ENCODE measurements at places on chromosomes 3 and 15.

GRCh38 chr15:67403428-67404154, 117.3 kb upstream of the C15orf61 start:
- no peak for DNase-seq

DNA sequence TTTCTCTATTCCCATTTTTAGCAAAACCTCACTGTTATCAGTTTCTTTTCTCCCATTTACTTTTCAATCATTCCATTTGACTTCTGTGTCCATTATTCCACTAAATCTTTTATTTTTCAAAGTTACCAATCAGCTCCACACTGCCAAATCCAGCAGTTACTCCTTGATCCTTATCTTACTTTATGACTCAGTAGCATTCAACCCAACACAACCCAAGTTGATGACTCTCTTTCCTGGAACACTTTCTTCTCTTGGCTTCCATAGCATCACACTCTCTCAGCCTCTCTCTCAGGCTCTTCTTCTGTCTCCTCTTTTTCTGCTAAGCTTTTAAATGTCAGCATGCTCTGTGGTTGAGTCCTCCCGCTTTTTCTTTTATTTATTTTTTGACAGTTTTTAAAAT, 36.3 kb downstream of the RASGRP1 start:
- no peak for DNase-seq

GRCh38 chr3:150922611-150923010, 17.4 kb upstream of the MINDY4B start:
- no peak for DNase-seq

GRCh38 chr3:52028572-52028971, 27.8 kb downstream of the DUSP7 start:
- no peak for DNase-seq

GRCh38 chr3:107928084-107928445, 162.8 kb downstream of the CD47 start:
- no peak for DNase-seq

DNA sequence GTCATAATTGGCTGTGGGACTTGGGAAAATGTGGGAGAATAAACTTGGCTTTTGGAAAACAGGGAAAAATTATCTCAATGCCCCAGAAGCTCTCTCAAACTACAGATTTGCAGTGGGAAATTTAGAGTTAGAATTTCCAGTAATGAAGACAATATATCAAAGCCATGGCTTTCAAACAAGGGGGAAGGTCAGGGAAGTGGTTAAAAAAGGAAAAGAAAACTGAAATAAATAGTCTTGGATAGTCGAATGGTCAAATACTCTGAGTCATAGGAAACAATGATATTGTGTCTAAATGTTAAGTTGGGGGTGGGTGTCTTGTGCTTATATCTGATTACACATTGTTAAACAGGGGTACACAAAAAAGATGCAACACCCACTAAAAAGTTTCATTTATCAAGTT, 272.4 kb upstream of the COL8A1 start:
- DNase-seq: no peak

DNA sequence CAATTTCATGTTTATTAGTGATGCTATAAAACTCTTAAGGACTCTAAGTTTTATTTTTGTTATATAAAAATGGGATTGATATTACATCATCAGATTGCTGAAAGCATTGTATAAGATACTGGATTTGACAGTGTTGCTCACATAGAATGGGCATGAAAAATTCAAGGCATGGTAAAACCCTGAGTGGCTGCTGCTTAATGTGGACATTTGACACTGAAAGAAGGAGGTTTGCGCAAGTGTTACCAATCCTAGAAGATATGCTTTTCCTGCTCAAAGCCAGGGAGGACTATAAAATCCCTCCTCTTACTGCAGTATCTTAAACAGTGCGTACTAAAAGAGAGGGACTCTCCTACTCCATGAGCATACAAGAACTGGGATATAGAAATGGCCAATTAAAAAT, 65.8 kb upstream of the PTX3 start:
- no peak for DNase-seq

DNA sequence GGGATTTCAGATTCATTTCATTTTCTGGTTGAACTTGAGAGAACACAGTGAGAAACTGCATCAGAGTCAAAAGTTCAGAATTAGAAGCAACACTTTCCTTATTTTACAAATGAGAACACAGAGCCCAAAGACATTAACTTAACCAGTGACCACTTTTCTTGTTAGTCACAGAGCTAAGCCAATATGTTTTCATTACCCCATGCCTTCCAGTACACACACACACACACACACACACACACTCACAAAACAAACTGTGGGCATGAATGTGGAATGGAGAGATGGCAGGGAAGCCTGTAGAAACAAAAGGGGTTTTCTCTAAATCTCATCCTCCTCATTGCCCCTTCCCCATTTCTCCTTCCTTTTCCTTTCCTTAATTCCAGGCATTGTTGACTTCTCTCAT, 267.4 kb upstream of the GADL1 start:
- DNase-seq: no peak

DNA sequence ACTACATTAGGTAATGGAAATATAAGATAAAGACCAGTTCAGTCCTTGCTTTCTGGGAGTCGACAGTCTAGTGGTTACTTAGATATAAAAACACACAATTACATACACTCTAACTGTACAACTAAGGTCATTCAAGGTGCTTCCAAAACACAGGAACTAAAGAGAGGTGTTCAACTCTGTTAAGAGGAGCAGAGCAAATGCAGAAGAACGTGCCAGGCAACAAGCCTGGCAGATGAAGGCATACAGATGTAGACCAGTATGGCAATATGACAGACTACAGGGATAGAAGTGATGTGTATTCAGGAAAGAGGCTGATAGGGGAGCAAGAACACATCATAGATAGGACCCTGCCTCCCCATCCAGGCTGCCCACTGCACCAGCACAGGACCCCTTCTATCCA, 78.3 kb downstream of the CBLB start:
- no peak for DNase-seq

- DNase-seq: no peak
These were observed 52.5 kb upstream of the CORO2B start for GRCh38 chr15:68526269-68526668.

GRCh38 chr15:46854564-46854963, 862.7 kb upstream of the SEMA6D start:
- DNase-seq: no peak

GRCh38 chr3:30512576-30512975, 93.8 kb upstream of the TGFBR2 start:
- no peak for DNase-seq

DNA sequence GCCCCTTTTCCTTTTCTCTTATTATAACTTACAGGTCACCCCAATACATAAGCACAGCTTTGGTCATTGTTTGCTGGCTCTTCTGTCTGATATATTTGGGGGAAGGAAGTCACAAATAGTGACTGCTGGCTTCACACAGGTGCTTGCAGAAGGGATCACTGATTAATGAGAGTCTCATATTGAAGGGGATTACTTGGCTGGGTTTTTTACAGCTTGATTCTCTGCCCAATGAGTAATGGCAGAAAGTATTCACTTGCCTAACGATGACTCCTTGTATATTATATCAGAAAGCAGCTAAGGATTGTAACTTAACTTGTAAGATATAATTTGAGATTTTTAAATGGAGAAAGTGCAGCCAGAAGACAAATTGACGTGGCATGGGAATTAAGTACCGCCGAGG, 119.3 kb upstream of the PFN2 start:
- DNase-seq: no peak

DNA sequence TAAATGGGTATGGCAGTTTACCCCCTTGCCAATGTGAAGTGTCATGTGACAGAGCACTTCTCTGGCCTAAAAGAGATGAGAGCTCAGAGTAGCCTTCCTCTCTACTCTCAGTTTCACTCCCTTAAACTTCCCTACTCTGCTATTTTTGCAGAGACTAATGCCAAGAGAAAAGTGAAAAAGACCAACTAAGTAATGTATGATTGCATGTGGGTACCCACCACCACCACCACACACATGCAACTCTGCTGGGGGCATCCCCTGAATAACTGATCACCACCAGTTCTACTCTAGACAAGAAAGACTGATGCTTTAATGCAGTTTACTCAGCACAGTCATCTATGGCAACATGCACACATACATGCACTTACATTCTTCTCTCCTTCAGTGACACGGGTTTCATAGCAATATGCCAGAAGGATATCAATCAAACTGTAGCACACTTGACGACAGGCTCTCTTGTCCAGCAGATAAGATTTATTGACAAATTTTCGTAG, 31.3 kb downstream of the SHQ1 start:
- DNase-seq: no peak

DNA sequence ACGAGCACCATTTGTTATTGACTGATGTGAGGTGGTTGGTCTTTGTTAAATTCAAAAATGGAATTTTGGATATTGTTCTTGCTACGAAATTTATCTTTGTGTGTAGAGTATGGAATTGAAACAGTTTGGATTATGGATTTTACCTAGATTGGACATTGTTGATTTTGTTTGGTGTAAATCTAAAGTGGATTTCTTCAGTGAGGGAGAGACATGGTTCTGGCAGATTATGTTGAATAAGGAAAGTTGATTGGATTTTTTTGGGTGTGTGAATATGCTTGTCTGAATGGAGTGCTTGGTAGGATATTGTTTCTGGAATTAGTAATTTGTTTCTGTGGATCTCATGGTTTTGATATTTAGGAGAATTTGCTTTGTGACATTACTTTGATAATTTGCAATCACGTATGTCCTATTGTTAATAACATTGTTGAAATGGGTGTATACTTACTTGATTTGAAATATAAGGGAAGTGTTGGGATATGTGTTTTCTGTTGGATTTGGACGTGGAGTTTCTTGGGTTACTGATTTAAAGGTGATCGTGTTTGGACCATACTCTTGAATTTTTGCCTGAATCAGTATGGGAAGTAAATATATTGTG, 1.0 kb upstream of the CHD2 start:
- no peak for DNase-seq

DNA sequence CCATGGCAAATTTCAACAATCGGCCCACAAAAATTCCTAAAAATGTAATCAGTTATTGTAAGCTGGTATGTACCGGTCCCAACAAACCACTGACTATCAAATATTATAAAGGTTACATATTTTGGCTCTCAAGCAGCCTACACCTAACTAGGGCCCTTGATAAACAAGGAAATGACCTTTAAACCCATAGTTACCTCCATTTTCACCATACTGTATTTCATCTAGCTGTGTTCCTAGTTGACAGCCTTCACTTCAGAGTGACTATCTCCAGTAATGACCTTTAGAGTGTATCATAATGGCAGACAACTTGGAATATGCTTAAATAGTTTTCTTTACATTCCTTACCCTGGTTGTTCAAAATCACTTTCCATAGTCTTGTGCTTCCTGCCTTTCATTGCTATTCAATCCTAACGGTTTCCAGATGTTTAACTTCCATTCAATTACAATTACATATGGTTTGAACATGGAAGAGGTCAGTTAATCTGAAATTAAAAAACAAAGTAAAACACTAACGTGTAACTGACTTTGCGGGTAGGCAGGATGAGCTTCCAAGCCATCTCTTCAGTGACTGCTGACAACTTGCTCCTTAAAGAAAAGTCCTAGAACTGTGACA, 111.9 kb upstream of the TSC22D2 start:
- DNase-seq: no peak

DNA sequence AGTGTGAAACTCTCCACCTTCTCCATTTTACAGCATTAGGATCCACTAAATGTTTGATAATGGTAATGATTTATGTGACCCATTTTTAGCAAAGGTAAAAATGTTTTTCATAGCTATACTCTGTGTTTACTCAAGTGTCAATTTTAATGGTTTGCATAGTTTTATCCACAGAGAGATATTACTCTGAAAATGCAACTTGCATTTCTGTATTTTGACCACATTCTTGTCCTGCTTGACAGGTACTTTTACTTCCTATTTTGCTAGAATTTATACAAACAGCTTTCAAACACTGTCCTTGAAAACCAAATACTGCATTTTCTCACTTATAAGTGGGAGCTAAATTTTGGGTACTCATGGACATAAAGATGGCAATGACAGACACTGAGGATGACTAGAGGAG, 62.9 kb downstream of the SERPINI1 start:
- DNase-seq: no peak

- no peak for DNase-seq
These were observed 11.4 kb downstream of the TRAK1 start for GRCh38 chr3:42102571-42102970.

GRCh38 chr3:55200906-55201305, 273.0 kb upstream of the LRTM1 start:
- DNase-seq: no peak

GRCh38 chr3:133944641-133945380, 49.1 kb upstream of the RAB6B start:
- no peak for DNase-seq

DNA sequence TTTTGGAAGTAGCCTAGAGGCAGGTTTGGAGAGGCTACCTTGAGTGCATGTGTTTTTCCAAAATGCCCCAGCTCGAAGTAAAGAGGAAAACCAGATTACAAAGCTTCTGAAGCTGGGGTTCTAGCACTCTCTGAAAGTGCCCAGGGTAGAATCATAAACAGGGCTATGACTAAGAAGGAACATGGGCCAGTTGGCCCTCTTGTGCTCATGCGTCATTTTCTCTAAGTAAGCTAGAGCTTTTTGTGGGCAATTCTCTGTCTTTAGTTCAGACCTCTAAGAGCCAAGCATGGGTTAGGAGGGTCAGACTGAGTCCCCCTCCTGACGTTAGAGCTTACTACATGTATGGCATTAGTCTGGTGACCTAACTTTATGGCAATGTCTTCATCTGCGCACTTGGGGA, 129.5 kb upstream of the UMPS start:
- DNase-seq: no peak

DNA sequence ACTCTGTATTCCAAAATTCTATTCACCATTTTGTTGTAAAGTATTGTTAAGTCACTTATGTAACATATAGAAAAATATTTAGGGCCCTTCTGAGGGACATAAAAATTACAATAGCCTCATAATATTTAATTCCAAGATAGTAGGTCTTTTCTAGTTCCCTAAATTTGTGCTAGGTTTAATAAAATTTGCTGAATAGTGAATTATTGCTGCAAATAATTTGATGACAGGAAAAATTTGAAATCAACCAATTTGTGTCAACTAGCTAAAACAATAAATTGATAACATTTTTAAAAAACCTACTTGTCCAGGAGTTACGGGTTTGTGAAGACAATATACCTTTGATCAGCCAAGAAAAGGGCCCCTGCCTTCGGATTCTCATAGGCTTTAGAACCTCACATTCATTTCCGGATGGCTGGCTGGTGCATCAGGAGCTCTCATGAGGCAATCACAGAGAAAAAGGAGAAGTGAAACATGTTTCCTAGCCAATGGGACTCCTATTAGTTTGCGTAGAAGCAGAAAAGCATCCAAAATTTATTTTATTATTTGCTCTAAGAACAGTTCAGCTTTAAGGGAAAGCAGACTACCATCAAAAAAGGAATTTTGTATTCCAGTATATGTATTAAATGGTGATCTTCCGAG, 177.2 kb downstream of the LRRC3B start:
- DNase-seq: no peak

GRCh38 chr3:195896361-195897080, 11.8 kb downstream of the TNK2 start:
- no peak for DNase-seq

Data from AG09319 (cell line).